Pancreas (tissue), 10 donors: ENCODE measurements at places on chromosomes 16 and 17. TPM values are rescaled to one million over a fixed set of nuclear protein-coding genes. Genes with fewer than 3 reads are reported as not detected.

DNA sequence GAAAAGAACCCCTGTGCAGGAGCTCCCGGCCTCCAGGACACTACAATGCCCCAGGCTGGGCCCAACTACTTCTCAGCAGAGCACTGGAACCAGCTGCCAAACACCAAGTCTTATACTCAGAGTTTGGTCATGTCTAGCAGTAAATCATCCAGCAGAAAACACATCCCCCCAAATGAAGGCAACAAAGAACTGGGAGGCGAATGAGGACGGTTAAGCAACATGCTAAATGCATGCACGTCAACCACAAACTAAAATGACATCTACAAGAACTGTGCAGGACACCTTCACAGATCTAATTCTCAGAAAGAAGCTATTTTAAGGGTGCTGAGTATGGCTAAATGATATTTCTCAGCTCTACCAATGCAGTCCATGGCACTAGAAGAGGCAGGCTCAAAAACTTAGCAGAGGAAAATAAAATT, 7.6 kb upstream of the IRX5 start:
- no peaks in the 10 kb centered on the region for H3K4me1 ChIP-seq
- DNase-seq = no peak
- no peaks in the 10 kb centered on the region for H3K36me3 ChIP-seq
- no peak overlapping the region for H3K27ac ChIP-seq

SLC52A1 gene
- total RNA-seq = not detected

GRCh38 chr17:1764284-1764683, 2.4 kb downstream of the SERPINF1 start:
- no peaks in the 10 kb centered on the region for H3K4me1 ChIP-seq
- peak overlapping the region; percentile 37 for H3K27ac ChIP-seq
- DNase-seq = no peak
- H3K36me3 ChIP-seq = no peaks in the 10 kb centered on the region
- no peaks in the 10 kb centered on the region for H3K27me3 ChIP-seq
- H3K4me3 ChIP-seq = no peak overlapping the region

ANKRD13B gene
- 3.1 TPM for total RNA-seq

DNA sequence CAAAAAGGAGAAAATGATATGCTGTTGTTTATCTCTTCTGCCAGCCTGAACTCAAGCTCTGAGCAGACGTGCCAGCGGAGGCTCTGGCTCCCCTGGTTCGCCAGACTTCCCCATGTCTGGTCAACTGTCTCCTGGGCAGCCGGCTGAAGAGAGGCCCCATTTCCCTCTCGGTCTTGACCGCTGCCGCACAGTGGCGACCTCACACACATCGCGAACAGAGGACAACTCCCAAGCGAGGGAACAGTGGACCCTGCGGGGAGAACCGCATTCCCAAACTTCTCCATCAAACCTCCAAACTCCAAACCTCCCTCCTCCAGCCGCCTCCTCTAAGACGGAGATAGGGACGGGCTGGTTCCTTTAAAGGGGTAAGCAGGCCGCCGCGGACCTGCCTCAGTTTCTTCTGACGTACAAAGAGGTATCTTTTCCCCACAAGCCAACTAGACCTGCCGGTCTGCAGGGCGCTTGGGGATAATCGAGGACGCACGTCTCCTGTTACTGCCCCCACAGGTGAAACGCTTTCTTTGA, 24.9 kb upstream of the RFFL start:
- peak overlapping the region; percentile 41 for H3K4me3 ChIP-seq
- no peaks in the 10 kb centered on the region for H3K36me3 ChIP-seq
- no peaks in the 10 kb centered on the region for H3K27me3 ChIP-seq
- peak; percentile 38 for DNase-seq

SALL1 gene
- total RNA-seq = 0.60 TPM

DNA sequence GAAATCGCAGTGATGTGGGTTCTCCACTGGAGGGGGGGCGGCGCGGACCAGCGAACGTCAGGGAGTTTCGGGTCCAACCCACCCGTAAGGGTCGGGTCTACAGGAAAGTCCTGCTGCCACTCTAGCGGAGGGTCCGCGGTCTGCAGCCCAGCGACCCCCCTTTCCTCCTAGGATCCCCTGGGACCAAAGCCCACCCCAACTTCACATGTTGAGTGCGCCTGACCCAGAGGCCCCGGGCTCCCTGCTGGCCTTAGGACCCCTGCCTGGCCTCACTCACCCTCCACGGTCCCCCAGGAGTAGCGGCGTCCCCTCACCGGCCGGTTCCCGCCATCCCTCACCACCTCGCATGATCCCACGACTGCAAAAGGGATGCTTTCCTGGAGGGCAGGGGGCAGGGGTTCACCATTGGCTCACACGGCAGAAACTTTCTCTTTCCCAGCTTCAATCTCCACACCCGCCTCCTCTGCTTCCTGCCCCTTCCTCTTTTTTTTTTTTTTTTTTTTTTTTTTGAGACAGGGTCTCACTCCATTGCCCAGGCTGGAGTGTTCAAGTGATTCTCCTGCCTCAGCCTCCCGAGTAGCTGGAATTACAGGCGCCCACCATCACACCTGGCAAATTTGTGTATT, 3.1 kb downstream of the SEPTIN1 start:
- DNase-seq = no peak
- H3K36me3 ChIP-seq = no peaks in the 10 kb centered on the region
- H3K4me3 ChIP-seq = peak overlapping the region; percentile 53
- no peaks in the 10 kb centered on the region for H3K4me1 ChIP-seq
- H3K27me3 ChIP-seq = no peaks in the 10 kb centered on the region
- H3K27ac ChIP-seq = peak overlapping the region; percentile 94

DNA sequence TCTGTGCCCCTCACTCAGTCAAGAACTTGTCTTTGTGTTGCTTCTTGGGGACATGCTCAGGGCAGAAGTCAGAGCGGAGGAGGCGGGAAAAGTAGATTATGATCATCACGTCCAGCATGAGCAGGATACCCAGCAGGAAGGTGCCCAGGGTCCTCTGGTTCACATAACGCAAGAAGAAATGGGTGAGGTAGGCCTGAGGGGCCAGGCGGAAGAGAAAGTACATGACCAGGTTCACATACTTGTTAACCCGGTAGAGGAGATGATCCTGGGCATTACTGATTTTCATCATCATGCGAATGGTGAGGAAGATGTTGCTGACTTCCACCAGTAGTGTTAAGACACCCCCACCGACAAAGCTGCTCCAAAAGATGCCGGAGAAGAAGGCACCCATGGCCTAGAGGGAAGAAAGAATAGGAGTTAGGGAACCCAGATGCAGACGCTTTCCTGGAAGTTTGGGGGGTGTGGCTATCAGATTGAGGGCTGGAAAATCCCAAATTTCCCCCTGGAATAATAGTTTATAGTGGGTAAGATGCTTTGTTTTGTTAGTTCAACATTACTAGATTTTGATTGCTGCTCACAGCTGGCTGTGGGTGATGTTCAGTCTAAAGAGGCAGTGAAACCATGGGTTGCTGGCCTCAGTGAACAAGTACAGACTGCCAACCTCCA, 1.4 kb downstream of the TLCD1 start:
- H3K36me3 ChIP-seq = peaks cover 33% of the 10 kb centered on the region
- H3K4me1 ChIP-seq = peaks cover 33% of the 10 kb centered on the region
- DNase-seq = no peak
- H3K4me3 ChIP-seq = peak overlapping the region; percentile 84

- H3K4me3 ChIP-seq = no peak overlapping the region
- DNase-seq = no peak
- H3K4me1 ChIP-seq = no peaks in the 10 kb centered on the region
- no peaks in the 10 kb centered on the region for H3K27me3 ChIP-seq
Measured at GRCh38 chr17:42698736-42699414, 16.5 kb downstream of the CNTNAP1 start.

- no peak overlapping the region for H3K4me3 ChIP-seq
- no peaks in the 10 kb centered on the region for H3K36me3 ChIP-seq
- H3K4me1 ChIP-seq = peaks cover 13% of the 10 kb centered on the region
- H3K27me3 ChIP-seq = no peaks in the 10 kb centered on the region
- peak; percentile 21 for DNase-seq
Measured at GRCh38 chr17:56597495-56597990, 4.0 kb downstream of the NOG start.

IGF2BP1 gene
- total RNA-seq = not detected

NLRP1 gene
- 2.9 TPM for total RNA-seq

- no peak overlapping the region for H3K4me3 ChIP-seq
- DNase-seq = no peak
- H3K4me1 ChIP-seq = no peaks in the 10 kb centered on the region
- H3K27me3 ChIP-seq = no peaks in the 10 kb centered on the region
- no peaks in the 10 kb centered on the region for H3K36me3 ChIP-seq
Measured at GRCh38 chr16:1545044-1546040, 11.9 kb downstream of the TMEM204 start.

DNA sequence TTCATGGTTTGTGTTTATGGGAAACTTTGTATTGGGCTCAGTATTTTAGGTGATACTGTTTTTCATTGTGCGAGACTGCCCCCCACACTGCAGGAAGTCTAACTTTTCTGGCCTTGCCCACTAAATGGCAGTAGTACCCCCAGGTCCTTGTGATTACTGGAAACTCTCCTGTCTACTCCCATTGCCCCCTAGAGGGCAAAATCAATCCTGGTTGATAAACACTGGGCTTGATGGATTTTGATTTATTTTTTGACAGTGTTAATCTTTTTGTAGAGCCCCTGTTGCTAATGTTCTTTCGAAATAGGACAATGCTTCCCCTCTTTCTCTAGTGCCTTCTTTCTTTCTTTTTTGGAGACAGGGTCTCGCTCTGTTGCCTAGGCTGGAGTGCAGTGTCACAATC, 15.5 kb downstream of the METTL9 start:
- no peaks in the 10 kb centered on the region for H3K27me3 ChIP-seq
- H3K4me1 ChIP-seq = peaks cover 20% of the 10 kb centered on the region
- H3K4me3 ChIP-seq = no peak overlapping the region
- H3K36me3 ChIP-seq = no peaks in the 10 kb centered on the region
- DNase-seq = no peak

WNK4 gene
- total RNA-seq = 0.19 TPM

GRCh38 chr17:2025622-2026309, 632 bp upstream of the RTN4RL1 start:
- H3K27ac ChIP-seq = peak overlapping the region; percentile 52
- peak; percentile 87 for DNase-seq
- H3K4me1 ChIP-seq = peaks cover 2% of the 10 kb centered on the region
- H3K4me3 ChIP-seq = peak overlapping the region; percentile 33
- no peaks in the 10 kb centered on the region for H3K27me3 ChIP-seq
- H3K36me3 ChIP-seq = no peaks in the 10 kb centered on the region

PLEKHH3 gene
- total RNA-seq = 82.3 TPM

- H3K4me3 ChIP-seq = no peak overlapping the region
- H3K36me3 ChIP-seq = no peaks in the 10 kb centered on the region
- DNase-seq = peak; percentile 77
Measured at GRCh38 chr17:73293480-73293911, 18.3 kb downstream of the CDC42EP4 start.

IL34 gene
- 3.9 TPM for total RNA-seq

DNA sequence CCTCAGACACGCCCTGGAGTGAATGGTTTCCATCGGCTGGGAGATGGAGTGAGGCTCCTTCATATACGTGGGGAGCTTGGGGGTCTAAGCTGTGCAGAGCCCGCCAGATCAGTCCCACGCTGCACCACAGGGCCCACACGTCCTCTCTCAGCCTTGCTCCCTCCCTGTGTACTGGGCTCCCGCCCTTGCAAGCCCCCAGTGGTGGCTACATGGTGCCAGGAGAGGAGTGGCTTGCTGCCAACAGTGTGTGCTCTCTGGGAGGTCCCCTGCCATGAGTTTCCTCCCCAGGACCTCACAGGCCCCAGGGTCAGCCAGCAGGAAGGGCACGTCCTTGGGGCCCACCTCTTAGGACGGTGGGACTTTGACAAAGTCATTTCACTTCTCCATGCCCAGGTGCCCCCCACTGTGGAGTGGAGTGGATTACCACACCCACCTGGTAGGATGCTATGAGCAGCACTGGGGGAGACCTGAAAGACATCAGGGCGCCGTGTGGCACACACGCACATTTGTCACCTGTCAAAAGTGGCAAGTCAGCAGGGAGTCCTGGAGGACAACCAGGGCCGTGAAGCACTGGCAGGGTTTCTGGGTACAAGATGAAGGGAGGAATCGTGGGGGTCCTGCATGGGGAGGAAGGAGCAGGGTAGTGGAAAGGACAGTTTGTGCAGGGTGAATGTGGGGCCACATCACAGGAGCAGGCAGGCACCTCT, 13.7 kb downstream of the SLC5A10 start:
- no peaks in the 10 kb centered on the region for H3K27me3 ChIP-seq
- peak overlapping the region; percentile 10 for H3K27ac ChIP-seq
- DNase-seq = peak; percentile 61
- H3K4me3 ChIP-seq = no peak overlapping the region

GRCh38 chr16:65336160-65336559, 214.3 kb upstream of the CDH11 start:
- no peaks in the 10 kb centered on the region for H3K36me3 ChIP-seq
- no peak overlapping the region for H3K27ac ChIP-seq
- no peak overlapping the region for H3K4me3 ChIP-seq
- H3K27me3 ChIP-seq = peaks cover 5% of the 10 kb centered on the region

DNA sequence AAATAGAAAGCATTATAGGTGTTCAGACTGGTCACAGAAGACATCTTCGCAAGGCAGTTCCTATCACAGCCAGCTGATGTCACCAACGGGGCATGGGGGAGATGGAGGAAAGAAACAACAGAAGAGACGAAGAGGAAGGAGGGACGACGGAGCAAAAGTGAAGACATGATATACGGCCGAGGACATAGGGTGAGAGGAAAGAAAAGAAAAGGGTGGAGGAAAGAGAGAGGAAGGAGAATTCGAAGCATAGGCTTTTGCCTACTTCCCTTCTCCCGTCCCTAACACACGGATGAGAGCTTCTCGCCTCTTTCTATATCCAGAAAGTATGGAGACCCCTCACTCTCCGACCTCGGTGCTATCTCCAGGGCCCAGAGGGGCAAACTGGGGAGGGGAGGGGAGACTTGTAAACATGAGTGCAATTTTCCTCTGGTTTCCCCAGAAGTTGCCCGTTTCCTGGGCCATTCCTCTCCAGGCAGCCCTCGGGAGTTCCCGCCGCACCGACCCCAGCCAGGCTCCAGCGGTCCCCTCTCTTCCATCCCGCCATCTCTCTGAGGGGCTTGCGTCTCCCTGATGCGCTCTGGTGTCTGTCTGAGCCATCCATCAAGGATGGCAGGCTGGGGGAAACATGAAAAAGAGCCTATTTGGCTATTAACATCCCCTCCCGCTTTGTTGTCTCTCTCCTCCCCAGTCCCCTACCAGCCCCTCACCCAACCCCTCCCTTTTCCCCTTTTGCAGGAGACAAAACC, 26.0 kb downstream of the COPZ2 start:
- no peak for DNase-seq
- no peaks in the 10 kb centered on the region for H3K36me3 ChIP-seq
- no peak overlapping the region for H3K4me3 ChIP-seq
- no peaks in the 10 kb centered on the region for H3K4me1 ChIP-seq

MRPS7 gene
- 19.1 TPM for total RNA-seq

- H3K27ac ChIP-seq = no peak overlapping the region
- no peak overlapping the region for H3K4me3 ChIP-seq
- no peaks in the 10 kb centered on the region for H3K36me3 ChIP-seq
- no peak for DNase-seq
- H3K27me3 ChIP-seq = no peaks in the 10 kb centered on the region
- no peaks in the 10 kb centered on the region for H3K4me1 ChIP-seq
Measured at GRCh38 chr16:84803146-84803545, 16.6 kb upstream of the CRISPLD2 start.

DNA sequence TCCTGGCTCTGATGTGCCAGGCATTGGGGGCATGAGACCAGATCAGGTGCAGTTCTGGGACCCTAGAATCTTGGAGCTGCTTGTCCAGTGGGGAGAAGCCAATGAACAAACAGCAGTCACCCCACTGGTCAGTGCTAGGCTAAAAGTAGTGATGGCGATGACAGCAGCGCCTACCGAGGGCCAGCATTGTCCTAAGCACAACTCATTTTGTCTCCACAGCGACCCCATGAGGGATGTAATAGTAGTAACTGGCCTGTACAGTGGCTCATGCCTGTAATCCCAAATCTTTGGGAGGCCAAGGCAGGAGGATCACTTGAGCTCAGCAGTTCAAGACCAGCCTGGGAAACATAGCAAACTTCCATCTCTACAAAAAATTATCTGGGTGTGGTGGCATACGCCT, 6.2 kb downstream of the SMCR8 start:
- no peak overlapping the region for H3K27ac ChIP-seq
- H3K4me3 ChIP-seq = no peak overlapping the region
- peaks cover 31% of the 10 kb centered on the region for H3K4me1 ChIP-seq
- H3K27me3 ChIP-seq = no peaks in the 10 kb centered on the region

KRTAP4-6 gene
- not detected for total RNA-seq
